GM04503 (cell line): ENCODE measurements at places on chromosomes 2 and 18.

DNA sequence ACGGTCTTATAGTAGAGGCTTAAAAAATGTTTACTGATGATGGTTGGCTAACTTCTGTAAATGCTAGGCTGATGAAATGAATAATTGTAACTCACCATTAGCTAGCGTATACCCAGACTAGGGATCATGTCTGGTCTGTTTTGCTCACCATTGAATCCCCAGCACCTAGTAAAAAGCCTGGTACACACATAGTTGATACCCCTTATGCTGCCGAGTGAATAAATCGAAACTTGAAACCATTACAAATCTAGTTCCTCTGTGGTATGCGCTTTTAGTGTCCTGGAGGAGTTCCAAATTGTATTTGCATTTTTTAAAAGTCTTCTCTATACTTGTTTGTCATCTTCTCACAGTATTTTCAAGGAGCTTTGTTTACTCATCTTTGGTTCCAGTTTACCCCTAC is 1.3 kb downstream of the TAF1B start:
- DNase-seq = no peak

DNA sequence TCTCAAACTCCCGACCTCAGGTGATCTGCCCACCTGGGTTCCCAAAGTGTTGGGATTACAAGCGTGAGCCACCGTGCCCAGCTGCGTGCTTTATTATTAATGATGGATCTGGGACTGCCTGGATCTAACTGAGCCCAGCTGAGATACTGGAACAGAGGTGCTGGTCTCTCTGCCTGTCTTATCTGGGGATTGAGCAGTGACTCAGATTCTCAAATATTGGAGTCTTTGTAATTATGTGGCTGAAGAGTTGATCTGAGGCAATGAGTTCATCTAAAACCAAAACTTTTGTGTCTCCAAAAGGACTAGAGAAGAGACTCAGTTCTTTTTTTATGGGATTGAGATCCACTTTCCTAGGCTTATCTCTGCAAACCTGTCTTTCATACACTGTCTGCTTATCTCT is 16.3 kb downstream of the PLEKHB2 start:
- DNase-seq = no peak

- no peak for DNase-seq
Observed at GRCh38 chr2:224046752-224047151, 7.7 kb upstream of the SERPINE2 start.

DNA sequence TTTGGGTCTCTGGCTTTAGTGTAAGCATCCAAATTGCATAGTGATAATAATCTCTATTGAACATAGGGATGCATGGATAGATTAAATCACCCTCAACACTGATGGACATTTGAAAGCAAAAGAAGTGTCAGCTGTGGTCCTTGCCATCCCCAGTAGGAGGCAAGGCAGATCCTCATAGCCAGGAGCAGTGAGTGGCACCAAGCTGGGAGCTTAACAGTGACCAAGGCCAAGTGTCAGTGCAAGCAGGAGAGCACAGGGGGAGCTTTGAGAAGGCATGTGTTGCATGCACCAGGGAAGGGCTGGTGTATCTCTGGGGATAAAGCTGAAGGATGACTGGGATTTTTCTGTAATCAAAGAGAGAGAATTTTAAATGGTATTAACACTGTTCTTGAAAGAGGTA is 14.7 kb downstream of the SLC14A1 start:
- DNase-seq = no peak
